ENCODE measurements at places on chromosomes 4 and X. TPM values are rescaled to one million over a fixed set of nuclear protein-coding genes. Genes with fewer than 3 reads are reported as not detected.

DNA sequence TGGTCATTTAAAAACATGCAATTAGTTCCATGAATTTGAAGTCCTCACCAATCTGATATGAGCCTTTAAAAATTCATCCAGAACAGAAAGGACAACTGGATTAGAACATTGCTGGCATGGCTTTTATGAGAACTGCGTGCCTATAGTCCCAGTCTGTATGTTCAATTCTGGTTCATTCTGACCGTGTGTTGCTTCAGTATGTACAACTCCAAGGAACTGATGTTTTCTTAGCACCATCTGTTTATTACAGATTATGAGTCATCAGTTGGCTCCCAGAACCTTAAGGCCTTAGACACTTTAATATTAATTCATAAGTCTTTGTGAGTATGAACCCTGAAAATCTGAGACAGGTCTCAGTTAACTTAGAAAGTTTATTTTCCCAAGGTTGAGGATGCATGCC is 115.0 kb downstream of the CEP44 start:
- DNase-seq, result no peak

DNA sequence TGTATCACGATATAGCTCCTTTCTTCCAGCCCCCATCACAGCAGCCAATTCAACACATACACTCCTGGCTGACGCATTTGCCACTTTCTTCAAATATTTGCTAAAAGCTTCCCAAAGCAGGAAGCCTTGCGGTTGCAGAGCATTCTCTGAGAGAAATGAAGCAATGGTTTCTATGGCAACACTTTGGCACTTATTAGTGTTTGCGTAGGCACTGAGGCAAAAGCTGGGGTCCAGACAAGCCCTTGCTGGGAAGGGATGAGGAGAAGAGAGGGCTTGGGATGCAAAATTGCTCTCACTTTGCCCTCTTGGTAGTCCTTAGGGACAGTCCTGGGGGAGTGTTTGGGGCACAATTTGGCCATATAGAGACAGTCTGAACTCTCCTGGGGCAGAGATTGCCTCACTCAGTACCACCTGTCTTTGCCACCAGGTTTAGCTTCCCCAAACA is 55.0 kb upstream of the PAK3 start:
- DNase-seq, result peak; percentile 77

DNA sequence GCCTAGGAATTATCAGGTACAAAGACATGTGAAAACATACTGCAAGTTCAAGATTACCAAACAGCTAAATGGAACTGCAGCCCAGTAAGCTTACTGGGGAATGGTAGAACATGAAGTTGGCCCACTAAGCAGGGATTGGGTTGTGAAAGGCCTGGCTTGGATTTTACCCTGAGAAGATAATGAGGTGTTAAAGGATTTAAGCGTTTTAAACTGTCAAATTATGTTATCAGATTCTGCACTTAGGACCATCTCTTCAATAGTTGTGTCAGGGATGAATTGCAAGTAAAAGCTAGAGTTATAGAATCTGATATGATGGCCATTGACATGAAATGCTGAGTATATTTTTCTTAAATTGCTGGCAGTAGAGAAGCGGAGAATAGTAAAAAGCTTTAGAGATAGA is 225.7 kb downstream of the GRID2 start:
- no peak for DNase-seq

PABPC1L2A gene
- total RNA-seq, result not detected
